ENCODE measurements at places on chromosomes 11 and 22.

DNA sequence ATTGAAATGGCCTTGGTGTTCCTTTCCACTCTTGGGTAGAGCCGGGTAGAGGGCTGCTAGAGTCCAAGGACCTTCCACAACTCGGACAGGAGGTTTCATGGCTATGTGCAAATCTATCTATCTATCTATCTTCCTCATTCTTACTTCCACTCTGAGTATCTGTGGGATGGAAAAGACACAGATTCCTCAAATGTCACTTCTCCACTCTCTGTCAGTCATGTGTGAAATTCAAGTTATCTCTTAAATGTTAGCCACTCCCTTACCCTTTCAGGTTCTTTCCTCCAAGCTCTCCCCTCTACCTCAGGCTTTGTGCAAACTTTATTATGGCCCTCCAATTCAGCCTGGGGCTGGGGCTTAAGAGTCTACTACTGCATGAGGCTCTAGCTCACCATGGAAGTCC lies 84.3 kb downstream of the GDPD4 start:
- no peak for DNase-seq

DNA sequence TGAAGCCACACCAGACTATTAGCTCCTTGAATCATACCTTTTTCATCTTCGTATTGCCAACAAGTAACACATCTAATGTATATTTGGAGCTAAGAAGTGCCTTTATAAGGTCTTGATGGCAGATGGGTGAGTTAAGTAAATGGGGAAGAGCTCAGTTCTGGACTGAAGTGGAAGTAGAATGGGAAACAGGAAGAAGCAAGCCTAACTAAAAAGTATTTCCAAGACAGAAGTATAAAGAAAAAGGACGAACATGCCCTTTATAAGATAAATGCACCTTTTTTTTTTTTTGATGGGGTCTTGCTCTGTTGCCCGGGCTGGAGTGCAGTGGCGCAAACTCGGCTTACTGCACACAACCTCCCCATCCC lies 14.5 kb downstream of the CRTAM start:
- DNase-seq, result no peak

GRCh38 chr22:22371031-22371541 lies 126.5 kb downstream of the VPREB1 start:
- no peak for DNase-seq

DNA sequence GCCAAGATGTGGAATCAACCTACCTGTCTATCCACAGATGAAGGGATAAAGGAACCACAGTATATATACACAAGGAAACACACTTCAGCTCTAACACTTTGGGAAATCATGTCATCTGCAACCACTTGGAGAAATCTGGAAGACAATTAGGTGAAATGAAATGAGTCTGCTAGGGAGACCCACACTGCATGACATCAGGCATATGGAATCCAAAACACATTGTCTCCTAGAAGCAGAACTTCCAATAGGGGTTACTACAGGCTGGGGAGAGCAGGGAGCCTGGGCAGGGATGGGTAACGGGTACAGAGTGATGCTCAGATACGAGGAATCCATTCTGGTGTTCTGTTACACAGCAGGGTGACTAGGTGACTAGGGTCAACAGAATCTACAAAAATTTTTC lies 18.3 kb downstream of the RGL4 start:
- DNase-seq, result no peak

GRCh38 chr11:62918531-62918930 lies 2.6 kb downstream of the CHRM1 start:
- DNase-seq, result no peak

- DNase-seq, result no peak
Measured at GRCh38 chr22:48301421-48301820, 1526.3 kb downstream of the BRD1 start.

GRCh38 chr22:48579043-48579927 lies 1248.4 kb downstream of the BRD1 start:
- DNase-seq, result no peak

- no peak for DNase-seq
Measured at GRCh38 chr11:34234086-34234740, 123.6 kb downstream of the ABTB2 start.

GRCh38 chr11:31337806-31338205 lies 31.7 kb downstream of the DCDC1 start:
- no peak for DNase-seq

DNA sequence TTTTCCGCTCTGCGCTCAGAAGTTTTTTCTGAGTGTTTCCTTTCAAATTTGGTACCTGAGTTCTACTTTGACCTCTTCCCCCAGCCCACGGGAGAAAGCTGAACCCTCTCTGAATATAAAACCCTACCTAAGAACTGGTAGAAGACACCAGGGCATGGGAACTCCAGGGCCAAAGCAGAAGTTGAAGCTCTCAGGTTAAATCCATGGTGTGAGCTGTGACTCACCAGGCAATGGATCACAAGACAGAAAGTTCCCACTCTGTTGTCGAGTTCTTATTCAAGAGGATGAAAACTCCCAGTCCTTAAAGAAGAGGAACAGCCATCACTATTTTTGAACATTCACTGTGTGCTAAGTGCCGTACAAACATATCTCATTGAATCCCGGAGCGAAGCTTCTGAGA lies 8.9 kb downstream of the TMEM218 start:
- DNase-seq, result no peak

DNA sequence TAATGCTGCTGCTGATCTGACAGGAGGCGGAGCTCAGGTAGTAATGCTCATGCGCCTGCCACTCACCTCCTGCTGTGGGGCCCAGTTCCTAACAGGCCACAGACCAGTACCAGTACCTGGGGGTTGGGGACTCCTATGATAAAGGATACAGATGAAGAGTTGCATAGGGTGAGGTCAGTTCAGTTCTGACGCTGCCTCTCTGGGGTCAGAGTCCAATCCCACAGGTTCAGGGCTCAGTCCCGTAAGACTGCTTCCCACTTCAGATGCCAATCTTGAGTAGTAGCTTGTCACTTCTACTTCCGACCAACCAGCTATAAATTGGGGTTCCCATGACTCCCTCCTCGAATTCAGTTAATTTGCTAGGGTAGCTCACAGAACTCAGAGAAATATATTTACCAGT lies 8.6 kb downstream of the ASRGL1 start:
- no peak for DNase-seq

GRCh38 chr22:36470162-36470993 lies 11.1 kb downstream of the TXN2 start:
- DNase-seq, result peak; percentile 72

DNA sequence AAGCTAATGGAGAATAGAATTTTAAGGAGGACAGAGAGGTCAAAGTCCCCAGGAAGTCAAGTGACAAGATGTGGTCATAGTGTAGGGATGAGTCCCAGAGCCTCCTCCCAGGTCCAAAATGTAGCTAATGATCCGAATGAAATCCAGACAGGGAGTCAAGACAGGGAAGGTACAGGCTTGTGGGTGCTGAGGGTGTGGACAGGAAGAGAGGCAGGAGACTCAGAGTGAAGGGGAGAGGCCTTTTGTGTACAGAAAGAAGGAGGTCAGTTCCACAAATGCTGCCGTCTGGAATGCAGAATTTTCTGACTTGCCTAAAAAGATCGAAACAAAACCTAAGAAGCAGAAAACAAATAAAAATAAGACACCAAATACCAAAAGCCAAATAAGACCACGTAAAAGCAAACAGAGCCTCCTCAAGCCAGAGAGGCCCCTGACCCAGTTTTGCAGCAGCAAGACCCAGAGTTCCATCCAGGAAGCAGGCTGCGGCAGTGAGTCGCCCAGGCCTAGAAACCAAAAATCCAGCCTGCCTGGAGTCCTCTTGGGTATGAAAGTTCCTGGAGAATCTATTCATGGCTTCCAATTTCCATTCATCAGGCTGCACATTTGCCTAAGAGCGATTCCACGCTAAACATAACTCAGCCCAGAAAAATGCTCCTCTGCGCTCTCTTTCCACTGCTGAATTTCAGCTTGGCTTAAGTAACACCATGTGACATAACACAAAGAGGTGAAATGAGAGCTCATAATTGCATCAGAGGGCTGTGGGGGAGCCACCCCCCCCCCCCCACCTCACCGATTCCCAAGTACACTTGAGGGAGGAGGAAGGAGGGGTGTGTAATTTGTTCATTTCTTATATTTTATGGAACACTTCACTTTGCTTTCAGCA lies 71.2 kb downstream of the KIRREL3 start:
- no peak for DNase-seq

- DNase-seq, result no peak
Measured at GRCh38 chr11:87258171-87258833, 220.6 kb downstream of the TMEM135 start.

DNA sequence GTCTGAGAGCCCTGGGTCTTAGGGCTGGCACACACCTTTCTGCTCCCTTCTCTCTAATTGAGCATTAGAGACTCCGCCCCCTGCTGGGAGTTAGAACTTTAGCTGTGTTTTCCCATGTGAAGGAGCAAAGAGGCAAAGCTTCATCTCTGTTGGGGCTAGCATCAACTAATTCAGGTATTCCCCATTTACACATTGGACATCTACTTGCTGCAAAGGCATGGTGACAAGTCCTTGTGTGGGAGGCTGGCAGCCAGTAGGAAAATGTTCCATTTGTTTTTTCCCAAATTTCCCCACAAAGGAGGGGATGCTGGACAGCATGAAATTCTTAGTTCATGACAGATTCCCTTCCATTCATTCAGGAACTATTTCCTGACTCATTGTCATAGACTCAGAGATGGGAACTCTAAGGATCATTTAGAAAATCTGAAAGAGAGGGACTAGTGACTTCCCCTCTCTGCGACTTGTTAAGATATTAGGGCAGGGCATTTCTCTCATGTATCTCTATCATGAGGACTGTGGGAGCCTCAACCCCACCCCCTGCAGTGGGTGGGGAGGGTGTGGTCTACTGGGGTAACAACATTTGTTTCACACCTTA lies 3.6 kb downstream of the CD44 start:
- DNase-seq, result no peak

DNA sequence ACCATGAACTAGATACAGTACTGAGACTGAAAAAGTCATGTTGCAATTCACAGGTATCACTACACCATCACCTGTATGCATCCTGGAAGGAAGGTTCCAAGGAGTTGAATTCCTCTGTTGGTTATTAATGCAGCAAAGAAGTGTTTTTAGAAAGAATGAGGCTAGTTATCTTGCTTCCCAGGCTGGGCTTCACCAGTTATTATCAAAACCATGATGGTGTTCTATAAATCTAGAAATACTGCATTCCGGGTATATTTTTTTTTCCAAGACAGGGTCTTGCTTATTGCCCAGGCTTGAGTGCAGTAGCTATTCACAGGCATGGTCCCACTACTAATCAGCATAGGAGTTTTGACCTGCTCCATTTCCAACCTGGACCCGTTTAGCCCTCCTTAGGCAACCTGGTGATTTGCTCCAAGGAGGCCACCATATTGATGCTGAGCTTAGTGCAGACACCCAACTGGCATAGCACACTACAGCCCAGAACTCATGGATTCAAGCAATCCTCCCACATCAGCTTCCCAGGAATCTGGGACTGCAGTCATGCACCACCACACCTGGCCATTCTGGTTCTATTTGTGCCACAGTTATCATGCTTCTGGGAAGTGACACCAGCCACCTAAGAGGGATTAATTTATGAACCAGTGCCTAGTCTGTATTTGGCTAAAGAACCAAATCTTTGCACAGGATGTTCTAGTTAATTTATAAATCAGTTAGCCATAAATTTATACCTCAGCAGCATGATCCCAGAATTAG lies 1.6 kb upstream of the MPEG1 start:
- DNase-seq, result no peak

- DNase-seq, result no peak
Measured at GRCh38 chr22:23243006-23243573, 62.8 kb downstream of the BCR start.

GRCh38 chr22:28480000-28480715 lies 199.5 kb downstream of the TTC28 start:
- DNase-seq, result no peak

DNA sequence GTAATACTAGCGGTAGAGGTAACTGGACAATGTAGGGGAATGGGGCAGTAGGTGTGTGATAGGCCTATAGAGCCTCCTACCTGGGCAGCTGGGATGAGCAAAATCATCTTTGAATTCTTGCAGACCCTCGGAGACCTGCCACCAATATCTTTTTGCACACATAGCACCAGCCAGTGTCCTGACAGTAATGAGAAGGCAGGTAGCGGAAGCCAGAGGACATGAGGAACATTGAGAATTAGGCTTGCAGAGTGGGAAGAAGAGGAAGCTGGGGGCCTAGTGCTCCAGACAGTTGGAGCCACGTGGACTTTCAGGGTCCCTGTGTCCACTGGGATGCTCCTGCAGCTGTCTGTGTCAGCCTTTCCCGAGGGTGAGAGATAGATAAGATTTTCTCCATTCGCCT lies 17.2 kb upstream of the SYT13 start:
- no peak for DNase-seq

DNA sequence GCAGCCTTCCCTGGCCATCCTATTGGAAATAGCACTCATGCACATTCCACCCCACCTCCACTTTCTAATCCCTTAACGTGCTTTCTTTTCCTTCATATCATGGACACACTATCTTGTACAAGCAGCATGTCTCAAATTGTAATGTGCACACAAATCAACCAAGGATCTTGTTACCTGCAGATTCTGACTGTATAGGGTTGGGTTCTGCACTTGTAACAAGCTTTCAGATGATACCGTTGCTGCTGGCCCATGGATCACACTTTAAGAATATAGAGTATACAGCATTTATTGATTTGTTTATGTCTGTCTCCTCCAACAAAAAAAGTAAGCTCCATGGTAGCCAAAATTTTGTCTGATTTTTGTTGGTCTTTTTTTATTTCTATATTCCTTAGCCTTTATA lies 32.4 kb upstream of the POU2AF1 start:
- DNase-seq, result no peak
